ENCODE measurements at places on chromosomes 7 and 10.

GRCh38 chr7:43938892-43939482 is 12.8 kb downstream of the UBE2D4 start:
- DNase-seq: no peak

- no peak for DNase-seq
Measured at GRCh38 chr7:137976232-137976631, 25.7 kb downstream of the CREB3L2 start.

- DNase-seq: peak; percentile 67
Measured at GRCh38 chr10:103645141-103646054, 151.9 kb downstream of the NEURL1 start.

DNA sequence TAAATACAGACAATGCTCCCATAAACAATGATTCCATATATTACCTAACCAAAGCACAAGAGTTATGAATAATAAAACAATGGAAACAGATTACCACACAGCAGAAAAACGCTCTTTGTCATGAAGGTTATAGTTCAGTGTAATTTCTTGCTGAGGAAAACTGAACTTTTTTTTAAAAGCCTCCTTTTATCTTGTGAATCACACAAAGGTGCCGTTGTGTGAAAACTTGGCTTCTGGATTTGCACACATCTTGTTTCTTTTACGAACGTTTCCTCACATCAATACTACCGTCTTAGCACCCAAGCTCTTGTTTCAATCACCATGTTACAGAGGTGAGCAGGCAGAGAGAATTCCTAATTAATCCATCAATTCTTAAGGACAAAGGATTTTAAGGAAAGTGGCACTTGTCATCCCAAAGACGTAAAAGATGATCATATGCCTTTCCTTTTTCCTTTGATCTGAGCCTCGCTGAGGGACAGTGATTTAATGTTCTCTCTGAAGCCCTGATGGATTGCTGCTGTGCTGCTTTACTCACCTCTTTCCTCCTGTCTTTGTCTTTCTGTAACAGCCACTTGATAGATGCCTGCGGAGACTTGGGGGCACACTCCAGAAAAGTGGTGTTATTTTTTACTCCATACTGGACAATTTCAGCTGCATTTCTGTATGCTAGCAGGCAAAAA is 110.1 kb downstream of the CD36 start:
- no peak for DNase-seq

- peak; percentile 64 for DNase-seq
Measured at GRCh38 chr10:71075086-71075758, 137.1 kb upstream of the UNC5B start.

DNA sequence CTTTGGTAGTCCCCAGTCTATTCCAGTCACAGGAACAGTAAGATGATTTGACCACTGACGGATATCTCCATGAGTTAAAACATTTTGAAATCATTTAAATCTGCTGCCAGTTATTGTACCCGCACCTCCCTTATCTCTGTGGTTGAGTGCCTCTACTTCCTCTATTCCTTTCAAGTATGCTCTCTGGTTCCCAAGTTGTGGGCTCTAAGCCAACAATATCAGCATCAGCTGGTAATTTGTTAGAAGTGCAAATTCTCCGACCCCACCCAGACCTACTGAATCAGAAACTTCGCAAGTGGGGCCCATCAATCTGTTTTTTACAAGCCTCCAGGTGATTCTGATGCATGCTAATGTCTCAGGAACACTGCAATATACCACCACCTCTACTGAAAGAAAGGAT is 235.5 kb downstream of the CCSER2 start:
- DNase-seq: no peak

DNA sequence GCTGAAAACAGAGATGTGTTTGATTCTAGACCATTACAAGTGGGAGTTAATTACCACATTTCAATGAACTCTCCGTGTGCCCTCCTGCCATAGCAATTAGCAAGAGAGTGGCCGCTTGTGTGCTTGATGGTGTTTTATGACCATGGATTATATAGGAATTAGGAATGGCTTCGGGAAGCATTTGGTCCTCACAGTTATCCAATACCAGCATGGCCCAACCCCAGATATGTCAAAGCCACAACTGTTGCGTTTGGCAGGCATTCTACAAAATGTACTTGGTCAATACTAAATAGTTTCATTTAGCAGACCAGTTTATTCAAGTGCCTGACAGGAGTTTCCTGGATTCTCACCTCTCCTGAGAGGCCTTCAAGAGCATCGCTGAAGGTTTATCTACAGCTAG is 509.0 kb upstream of the GALNT17 start:
- DNase-seq: no peak

DNA sequence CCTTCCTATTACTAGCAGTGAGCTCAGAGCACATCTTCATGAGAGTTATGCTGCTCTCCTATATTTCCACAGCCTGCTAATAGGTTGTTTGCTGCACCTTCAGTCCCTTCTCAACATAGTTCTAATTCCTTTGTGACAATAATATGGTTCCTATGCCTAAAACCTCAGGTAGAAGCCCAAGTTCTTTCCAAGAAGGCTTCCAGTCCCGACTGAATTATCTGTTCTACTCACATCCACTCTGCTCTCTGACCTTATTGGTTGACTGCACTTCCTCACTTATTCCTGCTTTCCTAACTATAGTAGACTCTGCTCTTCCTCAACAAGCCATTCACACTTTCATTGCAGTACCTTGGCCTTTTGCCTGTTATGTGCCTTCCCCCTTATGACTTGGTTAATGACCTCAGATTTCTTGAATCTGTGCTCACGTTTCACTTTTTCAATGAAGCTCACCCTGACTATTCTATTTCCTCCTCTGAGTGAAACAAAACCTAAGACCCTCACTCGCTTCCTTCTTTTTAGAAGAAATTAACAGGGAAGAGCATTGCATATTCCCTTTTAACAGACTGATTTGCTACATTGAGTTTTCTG is 132.7 kb downstream of the MDFIC start:
- DNase-seq: no peak

All from left ventricle myocardium superior (tissue), 1 donor.